Stimulated activated CD4-positive, alpha-beta T cell treated with anti-CD3 and anti-CD28 coated beads, Interleukin-2, amount 100 ng/mL, for 48 hours (primary cell): ENCODE measurements at places on chromosomes 6 and 20.

DNA sequence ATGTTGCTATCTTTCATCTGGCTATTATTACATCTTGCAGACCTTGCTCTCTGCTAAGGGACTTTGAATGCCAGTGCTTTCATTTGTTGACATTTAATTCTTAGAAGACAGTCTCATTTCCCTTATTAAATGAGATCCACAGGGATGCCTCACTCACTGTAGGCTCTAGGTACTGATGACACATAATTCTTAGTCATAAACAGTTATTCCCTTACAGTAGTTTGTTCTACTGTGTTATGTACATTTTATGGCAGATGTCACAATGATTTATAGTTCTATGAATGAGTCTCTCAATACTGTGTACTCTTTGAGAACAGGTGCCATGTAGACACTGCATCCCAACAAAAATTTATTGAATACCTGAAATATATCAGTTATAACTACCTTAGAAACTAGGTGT, 70.3 kb downstream of the FAM83B start:
- DNase-seq: no peak

DNA sequence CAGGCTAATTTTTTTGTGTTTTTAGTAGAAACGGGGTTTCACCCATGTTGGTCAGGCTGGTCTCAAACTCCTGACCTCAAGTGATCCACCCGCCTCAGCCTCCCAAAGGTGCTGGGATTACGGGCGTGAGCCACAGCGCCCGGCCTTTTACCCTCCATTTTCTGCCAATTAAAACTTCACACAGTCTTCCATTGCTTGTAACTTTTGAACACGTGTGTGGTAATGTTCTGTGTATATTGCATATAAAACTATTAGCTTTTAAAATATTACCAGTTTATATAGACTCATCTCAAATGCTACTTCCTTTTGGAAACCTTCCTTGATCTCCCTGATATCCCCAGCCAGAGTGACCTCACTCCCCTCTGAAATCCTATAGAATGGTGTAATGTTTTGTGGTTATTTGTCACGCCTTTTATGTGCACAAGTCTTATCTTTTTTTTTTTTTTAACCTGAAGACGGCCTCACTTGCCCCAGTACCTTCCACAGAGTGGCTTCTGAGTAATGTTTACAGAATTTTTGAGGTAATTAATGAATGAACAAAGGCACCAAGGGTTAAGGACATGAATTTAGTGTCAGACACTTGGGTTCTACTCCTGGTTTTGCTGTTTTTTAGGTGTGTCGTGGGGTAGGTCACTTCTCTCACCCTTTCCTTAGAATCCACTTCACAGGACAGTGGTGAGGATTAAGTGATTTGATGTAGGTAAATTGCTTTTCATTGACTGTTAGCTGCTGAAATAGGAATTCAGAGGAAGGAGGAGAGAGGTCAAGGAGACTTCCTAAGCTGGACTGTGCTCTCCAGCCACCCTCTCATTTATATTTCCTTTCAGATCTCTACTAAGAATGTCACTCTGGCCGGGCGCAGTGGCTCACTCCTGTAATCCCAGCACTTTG, 11.2 kb upstream of the MMP24 start:
- no peak for DNase-seq

DNA sequence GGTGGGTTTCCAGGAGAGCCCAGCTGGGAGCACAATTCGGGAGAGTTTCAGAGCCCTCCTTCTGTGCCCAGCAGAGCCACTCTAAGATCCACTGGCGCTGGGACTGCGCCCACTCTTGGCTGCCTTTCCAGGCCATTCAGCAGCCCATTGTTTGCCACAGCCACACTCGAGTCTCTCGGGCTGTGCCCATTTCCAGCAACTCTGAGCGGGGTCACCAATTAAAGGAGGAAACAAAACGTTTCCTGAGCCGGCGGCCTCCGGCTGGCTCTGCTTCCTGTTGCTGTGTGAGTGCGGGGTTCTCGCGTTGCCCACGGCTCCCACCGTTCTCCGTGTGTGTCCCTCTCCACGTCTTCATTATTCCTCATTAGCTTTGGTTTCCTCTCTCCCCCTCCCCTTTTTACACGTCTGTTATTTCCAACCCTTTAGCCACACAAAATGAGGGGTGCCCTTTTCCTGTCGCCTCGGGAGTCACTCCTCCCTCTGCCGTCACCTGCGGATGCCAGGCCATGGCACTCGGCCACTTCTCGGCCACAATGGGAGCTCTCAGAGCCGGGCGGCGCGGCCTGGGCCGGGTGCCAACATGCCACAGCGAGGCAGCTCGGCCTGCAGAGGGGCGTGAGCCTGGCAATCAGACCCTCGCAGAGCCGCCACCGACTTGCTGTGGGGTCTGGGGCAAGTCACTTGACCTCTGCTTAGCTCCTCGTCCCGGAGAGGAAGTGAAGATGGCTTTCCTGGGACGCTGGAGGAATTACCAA, 94.3 kb upstream of the NKX2-2 start:
- no peak for DNase-seq

DNA sequence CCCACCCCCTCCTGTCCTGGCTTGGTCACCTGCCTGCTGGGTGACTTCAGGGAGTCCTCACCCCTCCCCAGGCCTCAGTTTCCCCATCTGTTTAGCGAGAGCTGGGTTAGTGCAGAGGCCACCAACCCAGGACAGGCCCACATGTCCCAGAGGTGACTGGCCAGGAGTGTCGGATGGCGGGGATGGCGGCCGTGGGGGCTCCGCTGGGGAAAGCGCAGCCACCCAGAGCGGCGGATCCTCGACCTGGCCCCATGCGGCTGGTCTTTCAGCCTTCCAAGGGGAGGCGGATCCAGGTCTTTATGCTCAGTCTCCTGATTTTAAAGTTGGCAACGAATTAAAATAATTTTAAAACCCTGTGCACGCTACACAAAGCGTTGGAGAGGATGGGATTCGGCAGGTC, 31.0 kb upstream of the GATA5 start:
- DNase-seq: no peak

DNA sequence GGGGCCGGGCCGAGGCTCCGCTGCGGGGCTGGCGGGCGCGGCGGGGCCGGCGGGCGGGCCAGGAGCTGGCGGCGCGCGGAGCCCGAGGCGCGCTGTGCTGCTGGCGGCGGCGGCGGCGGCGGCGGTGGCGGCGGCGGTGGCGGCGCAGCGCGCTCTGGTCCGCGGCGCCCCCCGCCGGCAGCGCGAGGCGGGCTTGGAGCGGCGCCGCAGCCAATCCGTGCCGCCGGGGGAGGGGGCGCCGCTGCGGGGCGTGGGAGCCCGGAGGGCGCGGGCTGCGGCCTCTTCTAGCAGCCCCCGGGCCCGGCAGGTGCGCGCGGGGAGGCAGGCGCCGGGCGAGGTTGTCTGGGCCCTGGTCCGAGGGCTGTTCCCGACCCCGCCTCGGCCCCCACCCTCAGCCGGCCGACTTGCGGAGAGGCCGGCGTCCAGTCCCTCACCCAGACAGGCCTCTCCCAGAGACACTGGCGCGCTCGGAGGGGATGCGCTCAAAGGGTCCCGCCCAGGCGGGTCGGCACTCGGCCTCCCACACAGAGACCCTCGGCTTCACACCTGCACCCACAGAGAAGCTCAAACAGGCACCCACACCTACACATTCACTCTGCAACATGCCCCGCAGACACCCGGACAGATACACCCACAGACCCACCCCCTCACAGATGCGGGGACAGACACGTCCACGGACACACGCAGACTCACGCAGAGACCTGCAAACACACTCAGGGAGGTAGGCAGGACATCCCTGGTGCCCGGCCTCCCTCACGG, at the start of gene RIMS4:
Gene RIMS4, minus strand, starts transcription at position 156 of the 759 bp plus-strand sequence. CDS start 275 bp downstream, outside the sequence.
- DNase-seq: no peak

GRCh38 chr6:12010635-12011275, 1.4 kb upstream of the HIVEP1 start:
- peak; percentile 31 for DNase-seq

GRCh38 chr6:81985191-81985590, 232.7 kb upstream of the TENT5A start:
- no peak for DNase-seq

DNA sequence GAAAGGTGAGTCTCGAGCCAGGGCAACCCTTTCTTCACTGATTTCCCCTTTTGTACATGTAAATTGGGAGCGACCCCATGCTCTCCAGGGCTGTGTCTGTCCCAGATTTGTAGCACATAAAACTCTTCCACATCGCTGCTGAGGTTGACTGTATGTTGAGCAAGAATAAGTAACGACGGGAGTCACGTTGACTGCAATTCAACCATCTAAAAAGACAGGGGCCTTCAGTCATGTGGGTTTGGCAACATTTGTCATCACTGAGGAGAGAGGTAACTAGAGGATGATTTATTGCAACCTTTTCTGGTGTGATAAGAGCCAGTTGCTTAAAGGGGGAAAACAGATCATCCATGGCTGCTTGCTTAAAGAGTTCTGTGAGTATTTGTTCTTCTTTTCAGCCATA, 159.4 kb upstream of the SULF2 start:
- no peak for DNase-seq

DNA sequence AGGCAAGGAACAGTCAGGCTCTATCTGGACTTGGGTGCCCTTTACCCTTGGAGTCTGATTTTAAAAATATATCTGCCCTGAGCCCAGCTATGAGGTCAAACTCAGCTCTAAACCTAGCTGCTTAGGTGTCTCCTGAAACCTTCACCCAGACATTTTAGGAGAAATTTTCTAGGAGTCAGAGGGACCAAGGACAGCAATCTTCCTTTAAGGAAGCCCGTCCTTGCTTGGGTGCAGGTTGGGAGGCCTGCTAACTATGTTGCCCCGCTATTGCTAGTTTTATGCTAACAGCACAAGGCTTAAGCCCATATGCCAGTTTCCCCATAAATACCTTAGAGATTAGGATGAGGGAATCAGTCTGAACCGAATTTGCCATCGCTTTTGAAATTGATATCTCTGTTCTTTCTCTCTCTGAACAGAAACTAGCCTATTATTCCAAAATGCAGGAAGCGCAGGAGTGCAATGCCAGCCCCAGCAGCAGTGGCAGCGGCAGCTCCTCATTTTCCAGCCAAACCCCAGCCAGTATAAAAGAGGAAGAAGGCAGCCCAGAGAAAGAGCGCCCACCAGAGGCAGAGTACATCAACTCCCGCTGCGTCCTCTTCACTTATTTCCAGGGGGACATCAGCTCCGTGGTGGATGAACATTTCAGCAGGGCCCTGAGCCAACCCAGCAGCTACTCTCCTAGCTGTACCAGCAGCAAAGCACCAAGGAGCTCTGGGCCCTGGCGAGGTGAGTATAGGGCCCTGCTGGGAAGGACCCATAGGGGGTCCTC, 2.6 kb downstream of the VGLL2 start:
- DNase-seq: no peak

DNA sequence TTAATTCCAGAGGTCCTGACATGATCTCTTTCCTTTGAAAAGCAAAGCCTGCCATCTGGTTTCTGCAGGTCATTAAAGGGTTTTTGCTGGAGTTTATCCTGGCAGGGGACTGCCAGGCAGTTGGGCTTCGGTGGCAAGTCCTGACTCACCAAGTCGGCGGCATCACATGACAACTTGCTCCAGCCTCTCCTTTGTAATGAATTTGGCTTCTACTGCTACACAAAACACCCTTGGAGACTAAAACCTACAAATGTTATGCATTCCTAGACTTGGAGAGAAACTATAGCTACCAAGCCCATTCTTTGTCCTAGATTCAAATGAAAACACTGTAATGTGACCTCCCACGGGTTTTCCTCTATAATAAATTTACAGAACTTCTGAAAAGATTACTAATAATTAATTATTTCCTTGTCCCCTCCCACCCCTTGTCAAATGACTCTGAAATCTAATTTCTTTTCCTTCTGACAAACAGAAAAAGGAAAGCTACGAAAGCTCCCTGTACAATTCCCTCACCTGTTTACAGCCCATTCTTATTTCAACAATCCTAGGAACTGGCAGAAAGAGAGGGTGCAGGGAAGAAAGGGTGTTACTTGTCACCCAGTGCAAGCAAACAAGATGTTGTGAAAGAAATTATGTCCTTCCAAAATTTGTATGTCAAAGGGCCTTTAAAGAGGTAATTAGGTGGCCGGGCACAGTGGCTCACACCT, 62.9 kb downstream of the QRSL1 start:
- no peak for DNase-seq

DNA sequence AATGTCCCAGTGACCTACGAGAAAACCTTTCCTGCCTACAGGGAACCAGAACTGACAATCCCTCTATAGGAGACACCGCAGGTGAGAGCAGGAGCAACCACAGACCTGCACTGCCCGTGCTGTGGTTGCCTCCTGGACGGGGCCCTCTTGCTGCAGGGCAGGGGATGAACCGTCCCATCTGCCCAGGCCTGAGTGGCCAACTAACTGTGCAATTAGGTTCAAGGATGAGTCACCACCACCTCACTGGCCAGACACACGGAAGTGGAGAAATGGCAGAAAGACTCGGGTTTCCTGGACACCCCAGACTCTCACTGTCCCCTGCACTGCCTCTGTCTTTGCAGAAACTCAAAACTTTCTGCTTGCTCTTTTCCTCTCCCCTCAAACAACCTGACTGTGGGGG, 13.8 kb upstream of the HLA-G start:
- no peak for DNase-seq

DNA sequence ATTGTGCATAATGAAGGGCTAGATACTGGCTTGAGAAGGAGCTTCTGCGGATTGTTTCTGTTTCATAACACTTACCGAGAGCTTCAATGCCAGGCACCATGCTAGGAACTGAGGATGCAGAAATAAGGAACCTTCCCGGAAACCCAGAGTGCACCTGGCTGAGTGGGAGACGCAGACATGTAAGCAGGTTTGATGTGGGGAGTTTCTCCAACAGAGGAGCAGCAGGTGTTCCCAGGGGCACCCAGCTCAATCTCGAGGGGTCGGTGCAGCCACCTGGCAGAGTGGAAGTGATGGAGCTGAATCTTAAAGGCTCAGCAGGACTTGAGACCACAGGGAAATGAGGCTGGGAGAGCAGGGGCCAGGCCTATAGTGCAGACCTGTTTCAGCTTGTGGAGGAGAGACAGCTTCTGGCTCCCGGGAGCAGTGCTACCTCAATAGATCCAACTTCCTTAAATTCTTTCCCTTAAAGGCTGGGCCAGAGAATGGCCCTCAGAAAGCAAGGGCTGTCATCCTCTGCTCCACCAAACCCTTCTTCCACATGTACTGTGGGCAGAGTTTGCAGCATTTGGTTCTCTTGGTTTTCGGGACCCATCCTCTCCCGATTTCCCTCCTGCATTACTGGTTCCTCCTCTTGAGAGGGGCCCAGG, 27.8 kb upstream of the SRC start:
- no peak for DNase-seq

- no peak for DNase-seq
These were observed 5.7 kb upstream of the NHSL1 start for GRCh38 chr6:138504764-138505689.

DNA sequence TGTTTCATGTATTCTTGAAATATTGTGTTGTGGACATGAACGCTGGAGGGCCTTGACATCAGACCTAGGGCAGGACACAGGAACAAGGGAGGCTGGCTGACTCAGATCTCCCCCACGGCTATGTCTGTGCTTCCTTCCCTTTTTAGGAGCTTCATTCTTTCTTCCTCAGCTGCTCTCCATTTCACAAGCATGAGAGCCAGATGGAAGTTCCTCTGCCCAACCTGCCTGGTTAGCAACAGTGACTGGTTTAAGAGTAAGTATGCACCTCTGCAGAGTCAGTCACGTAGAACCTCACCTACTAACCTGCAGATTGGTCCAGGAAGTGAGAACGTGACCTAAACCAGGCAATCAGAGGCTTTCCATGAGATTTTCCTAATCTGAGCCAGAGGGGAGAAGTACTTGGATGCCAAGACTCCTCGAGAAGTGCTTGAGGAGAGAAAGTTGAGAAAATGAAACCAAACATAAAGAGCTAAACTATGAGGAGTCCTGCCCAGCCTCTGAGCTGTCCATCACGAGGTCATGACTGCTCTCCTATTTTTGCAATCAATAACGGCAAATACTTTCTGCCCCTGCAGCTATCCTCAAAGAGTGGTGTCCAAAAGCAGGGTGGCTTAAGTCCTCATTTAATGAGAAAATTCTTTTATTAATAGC, 465.2 kb upstream of the CITED2 start:
- no peak for DNase-seq

- no peak for DNase-seq
These were observed at the start of gene GFRA4 for GRCh38 chr20:3663031-3663701. TSS of gene GFRA4 (minus strand) at chr20:3663399. CDS start at chr20:3663399, 0 bp downstream.
